ENCODE measurements at places on chromosomes 4 and X.
A peak's percentile ranks its signal among the peaks of the same experiment; 100 is the strongest.

GRCh38 chrX:8916697-8917096 is 115.5 kb upstream of the FAM9A start:
- no peak for DNase-seq

DNA sequence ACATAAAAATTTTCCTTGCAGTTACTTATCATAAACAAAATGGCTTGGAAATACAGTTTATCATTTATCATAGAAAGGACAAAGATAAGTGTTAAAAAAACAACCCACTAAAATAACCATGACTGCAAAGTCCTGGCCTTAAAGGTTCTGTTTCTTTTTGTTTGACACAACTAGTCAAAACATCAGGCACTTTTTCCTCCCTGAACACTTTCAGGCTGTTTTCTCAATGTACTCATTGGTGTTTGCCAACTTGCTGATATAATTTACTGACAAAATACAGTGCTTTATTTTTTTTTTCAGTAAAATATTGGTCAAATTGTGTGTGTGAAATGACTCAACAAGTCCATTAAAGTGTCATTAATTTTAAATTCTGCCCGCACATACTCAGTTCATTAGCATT is 156.6 kb downstream of the ADGRL3 start:
- DNase-seq = no peak

DNA sequence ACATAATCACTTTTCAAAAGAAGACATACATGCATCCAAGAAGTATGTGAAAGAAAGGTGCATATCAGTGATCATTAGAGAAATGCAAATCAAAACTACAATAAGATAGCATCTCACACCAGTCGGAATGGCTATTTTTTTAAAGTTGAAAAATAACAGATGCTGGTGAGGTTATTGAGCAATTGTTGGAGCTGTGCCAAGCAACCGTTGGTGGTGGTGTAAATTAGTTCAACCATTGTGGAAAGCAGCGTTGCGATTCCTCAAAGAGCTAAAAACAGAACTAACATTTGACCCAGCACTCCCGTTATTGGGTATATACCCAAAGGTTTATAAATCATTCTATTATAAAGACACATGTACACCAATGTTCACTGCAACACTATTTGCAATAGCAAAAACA is 14.2 kb downstream of the COX7B2 start:
- DNase-seq = no peak

GRCh38 chr4:53629296-53629695 is 38.0 kb upstream of the LNX1 start:
- no peak for DNase-seq

DNA sequence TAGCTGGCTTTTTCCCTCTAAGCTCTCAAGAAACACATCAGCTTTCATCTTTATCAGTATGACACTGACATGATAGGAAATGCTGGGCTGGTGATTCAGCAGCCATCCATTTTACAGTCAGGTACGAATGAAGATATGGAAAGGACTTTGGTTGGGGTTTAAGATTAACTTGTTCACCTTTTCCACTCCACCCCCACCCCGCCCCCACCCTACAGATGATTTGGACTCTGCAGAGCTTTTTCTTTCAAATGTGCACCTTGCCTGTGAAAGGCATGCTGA is 132.6 kb downstream of the AKAP4 start:
- DNase-seq = no peak

DNA sequence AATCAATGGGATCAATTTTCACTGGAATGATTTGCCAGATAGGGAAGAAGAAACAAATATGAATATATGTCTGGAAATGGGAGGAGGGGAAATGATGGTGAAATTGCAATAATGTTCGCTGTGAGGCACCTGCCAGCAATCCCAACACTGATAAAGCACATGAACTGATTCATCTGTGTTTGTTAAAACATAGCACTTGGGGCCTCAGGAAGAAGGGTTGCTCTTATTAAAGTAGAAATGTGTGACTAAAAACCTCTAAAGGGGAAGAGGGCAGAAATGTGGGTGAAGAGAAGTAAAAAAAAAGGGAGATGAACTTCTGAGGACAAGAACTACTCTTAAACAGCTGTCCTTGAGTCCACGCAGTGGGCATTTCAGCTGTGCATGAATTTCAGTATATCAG is 101.4 kb downstream of the C4orf51 start:
- no peak for DNase-seq

GRCh38 chrX:132673331-132673730 is 184.5 kb upstream of the MBNL3 start:
- no peak for DNase-seq

DNA sequence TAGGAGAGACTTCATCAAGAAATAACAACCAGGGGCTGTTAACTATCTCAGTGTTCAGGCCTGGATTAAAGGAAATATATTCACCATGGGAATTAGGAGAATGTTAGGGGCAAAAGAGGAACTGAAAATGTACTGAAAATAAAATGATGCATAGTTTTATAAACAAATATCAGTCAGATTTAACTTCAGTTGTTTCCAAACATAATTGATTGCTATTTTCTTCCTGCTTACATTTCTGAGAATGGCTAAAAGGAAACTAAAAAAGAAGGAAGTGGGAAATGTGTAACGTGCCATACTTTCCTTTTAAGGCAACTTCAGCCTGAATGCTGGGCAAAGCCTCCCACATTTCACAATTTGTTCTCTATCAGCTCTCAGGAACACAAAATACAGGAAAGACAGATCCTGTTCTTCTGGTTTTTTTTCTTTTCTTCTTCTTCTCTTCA is 178.1 kb downstream of the MAML3 start:
- no peak for DNase-seq

GRCh38 chrX:110402091-110402849 is 43.6 kb downstream of the RTL9 start:
- DNase-seq = no peak

DNA sequence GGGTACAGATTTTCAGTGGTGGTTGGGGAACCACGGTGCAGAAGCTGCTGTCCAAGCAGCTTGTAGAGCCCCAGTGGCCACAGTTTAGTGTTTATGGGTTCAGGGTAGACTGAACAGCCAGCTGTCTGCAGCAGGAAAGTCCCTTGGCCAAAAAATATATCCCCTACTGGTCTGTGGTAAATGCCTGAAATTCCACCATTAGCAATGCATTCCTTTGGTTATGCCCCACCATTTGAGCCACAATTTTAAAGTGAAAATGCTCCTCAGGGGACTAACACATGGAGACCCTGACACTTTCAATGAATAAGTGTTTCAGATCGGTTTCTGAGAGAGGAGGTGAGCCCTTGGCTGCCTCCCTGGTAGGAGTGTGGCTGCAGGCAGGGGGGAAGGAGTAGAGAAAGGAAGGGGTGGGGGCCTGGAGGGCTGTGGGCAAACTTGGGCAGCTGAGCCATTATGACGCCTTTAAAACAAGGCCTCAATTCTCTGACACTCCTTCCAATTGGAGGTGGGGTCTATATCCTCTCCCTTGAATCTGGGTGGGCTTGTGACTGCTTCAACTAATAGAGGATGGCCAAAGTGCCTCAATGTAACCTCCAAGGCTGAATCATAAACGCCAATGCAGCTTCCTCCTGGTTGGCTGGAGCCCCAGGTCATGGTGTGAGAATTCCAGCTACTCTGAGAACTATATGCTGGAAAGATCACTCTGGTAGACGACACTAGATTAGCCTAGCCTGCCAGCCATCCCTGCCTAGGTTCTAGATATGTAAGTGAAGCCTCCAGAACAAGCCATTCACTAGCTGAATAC is 75.8 kb upstream of the ATP6AP2 start:
- no peak for DNase-seq

- DNase-seq = no peak
Measured at GRCh38 chrX:137930533-137930932, 364.6 kb downstream of the ZIC3 start.

GRCh38 chr4:65670331-65671031 is at the start of gene EPHA5:
Gene EPHA5, minus strand, starts transcription at chr4:65670489. Its CDS starts 747 bp downstream, at chr4:65669742.
- DNase-seq = peak; percentile 92

GRCh38 chr4:55258152-55258865 is 87.7 kb upstream of the SRD5A3 start:
- DNase-seq = no peak

DNA sequence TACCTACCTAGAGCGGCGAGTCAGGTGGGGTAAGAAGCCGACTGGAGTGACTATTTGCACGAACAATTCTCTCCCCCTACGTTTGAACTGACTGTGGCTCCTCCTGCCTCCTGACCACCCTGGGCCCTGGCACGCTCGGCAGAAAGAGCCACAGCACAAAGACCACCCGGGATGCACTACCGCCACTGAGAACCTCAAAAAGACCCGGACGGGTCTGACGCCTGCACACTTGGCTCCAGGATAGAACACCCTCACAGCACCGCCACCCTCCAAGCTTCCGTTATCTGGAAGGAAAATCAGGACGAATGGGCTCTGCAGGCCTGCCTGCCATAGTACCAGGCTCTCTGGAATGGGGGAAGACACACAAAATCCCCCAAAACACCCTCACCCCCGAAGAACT is 2.2 kb downstream of the LRPAP1 start:
- no peak for DNase-seq

DNA sequence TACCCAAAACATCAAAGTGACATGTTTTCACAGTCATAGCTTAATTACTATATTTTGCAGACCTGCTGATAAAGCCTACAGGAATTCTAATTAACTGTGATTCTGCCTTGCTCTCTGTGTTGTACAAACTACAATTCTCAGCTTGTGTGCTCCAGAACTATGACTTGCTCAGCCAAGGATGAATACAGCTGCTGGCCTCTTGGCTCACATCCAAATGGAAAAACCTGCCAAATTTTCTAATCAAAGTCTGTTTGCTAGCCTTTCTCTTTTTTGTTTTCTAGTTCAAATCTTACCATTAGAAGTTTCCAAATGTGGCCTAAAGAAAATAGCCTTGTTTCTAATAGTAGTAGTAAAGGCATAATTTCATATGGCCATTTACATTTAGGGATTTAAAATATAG is 1176.8 kb downstream of the FAM133A start:
- no peak for DNase-seq

GRCh38 chrX:127621780-127622179 is 430.4 kb downstream of the ACTRT1 start:
- DNase-seq = no peak

DNA sequence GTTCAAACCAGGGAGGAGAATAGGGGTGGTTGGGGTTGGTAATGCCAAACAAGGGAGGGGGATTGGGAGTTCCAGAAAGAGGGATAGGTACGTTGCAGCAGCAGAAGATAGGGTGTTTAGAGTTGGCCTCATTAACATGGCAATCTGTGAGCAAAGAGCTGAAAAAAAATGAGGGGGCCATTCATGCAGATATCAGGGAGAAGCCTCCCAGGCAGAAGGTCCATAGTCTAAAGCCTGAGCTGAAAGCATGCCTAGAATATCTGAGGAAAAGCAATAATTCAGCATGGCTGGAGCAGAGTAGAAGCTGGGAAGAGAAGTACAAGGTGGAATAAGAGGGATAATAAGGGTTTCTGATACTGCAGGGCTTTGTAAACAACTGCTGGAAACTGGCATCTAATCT is 550.9 kb upstream of the LCORL start:
- no peak for DNase-seq

DNA sequence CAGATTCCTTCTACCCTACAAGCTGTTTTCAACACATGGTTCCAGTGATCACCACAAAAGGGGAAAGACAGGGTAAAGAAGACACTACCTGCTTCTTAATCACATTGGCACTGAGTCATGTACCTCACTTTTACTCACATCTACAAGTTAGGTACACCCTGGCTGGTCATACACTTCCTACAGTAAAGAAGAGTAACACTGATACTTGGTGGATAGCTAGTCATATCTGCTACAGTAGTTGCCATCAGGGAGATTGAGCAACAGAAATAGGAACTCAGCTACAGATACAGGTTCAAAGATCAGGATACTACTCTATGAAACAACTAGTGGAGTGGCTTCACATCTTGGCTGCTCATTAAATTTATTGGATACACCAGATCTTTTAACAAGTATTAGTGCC is 105.4 kb upstream of the DIAPH2 start:
- no peak for DNase-seq

DNA sequence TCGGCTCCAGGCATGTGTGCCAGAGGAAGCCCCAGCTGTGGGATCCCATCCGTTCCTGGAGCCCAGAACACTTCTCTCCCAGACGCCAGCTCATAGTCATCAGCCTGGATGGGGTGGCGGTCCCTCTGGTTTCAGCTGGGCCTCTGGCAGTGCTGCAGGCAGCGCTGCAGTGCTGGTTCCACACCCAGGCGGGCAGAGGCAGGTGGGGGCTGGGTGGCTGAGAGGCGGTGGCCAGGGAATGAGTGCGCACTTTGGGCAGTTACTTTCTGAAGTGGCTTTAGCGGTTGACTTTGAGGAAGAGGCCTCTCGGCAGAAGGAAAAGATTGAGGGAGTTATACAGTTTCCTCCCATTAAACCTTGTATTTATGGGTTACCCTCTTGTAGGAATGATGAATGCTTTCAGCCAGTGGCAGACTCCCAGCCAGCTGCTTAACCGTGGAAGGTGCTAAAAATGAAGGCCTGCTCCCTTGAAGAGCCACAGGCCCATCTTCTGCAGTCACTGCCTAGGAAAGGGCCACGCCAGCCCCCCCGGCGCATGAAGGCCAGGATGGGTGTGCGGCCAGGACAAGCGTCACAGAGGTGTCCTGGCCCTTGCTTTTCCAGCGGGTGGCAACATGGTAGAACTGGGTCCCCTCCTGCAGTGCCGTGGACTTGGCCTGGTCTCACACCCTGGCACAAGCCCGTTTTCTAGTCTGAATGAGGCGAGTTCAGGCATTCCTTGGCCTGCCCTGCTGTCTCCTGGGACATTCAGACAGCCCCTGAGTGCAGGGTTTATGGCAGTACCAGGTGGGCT is 9.9 kb downstream of the TADA2B start:
- no peak for DNase-seq

DNA sequence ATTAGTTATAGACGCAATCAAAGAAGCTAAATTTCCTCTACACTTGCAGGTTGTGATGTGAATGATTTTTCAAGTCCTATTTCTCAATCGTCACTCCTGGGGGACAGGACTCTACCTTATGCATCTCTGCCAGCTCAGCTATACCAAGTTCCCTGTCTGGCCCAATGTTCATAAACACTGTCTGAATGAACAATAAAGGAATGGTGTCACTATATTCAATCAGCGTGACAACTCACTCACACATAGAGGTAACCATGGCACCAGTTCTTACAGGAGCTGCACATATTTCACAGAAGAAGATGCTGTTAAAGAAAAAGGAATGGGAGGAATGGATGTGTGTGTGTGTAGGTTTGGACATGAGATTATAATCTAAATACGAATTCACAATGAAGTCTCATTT is 280.6 kb downstream of the PPP1R2C start:
- no peak for DNase-seq

DNA sequence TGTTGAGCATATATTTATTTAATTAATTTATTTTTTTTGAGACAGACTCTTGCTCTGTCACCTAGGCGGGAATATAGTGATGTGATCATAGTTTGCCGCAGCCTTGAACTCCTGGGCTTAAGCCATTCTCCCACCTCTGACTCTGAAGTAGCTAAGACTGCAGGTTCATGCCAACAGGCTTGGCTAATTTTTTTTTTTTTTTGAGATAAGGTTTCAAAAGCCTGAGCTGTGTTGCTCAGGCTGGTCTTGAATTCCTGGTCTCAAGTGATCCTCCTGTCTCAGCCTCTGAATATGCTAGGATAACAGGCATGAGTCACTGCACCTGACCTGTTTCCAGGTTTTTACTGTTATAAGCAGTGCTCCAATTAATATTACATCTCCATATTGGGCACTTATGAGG is 4.8 kb downstream of the ADD1 start:
- no peak for DNase-seq
